Fibroblast of skin of scalp (primary cell): ENCODE measurements at places on chromosomes 6 and 20.
A peak's percentile ranks its signal among the peaks of the same experiment; 100 is the strongest.

DNA sequence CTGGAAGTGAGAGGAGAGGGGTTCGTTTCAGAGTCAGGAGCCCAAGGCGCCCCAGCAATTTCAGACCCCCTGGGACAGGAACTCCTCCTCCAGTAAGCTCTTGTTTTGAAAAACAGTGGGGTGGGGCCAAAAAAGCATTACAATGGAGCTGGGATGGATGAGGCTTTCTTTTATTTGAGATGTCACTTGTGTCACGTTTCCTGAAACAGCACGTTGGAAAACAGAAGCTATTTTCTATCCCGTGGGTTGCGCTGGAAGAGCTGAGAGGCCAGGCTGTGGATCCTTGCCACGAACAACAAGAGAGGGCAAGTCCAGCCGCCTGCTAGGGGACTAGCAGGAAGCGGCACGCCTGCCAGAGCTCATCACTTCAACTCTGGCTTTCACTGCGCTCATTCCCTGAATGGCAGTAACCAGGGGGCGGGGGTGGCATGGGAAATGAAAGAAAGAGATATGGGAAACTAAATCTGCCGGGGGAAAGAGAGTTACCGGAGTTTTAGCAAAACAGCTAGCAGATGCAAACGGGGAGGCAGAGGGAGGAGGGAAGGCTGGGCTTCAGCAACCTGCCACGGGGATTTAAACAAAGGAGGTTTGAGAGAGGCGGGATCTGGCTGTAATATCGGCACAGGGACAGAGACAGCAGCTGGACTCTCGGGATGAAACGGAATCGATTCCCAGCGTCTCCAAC, 34.6 kb downstream of the GCNT2 start:
- peak; percentile 7 for DNase-seq

- peak; percentile 93 for DNase-seq
These were observed at the start of gene FOXC1 for GRCh38 chr6:1609648-1610496. FOXC1 (plus strand) TSS chr6:1609915; CDS start chr6:1610446, 531 bp downstream.

GRCh38 chr6:158649289-158650143, at the start of gene SYTL3:
SYTL3 (plus strand) TSS chr6:158650054; CDS start chr6:158663269, 13,215 bp downstream.
- peak; percentile 89 for DNase-seq

DNA sequence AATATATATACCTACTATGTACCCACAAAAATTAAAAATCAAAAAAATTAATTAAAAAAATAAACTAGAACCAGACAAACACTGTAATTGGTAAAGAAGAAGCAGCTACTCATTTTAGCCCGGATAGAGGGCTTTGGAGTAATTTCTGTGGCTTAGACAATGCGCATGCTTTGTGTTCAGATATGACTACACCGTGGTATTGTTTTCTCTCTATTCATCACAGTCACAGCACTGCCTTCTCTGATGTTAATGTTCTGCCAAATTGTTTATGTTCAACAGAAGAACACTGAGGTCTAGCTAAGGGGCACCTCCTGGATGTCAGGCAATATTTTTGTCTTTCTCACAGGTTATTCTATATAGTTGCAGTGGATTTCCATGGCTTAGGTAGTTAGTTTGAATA, 77.5 kb upstream of the GJE1 start:
- DNase-seq: no peak

GRCh38 chr20:37727957-37728634, 34.3 kb downstream of the CTNNBL1 start:
- no peak for DNase-seq

GRCh38 chr20:1881240-1881835, 13.9 kb upstream of the SIRPA start:
- no peak for DNase-seq

GRCh38 chr6:113679051-113679450, 178.1 kb upstream of the MARCKS start:
- DNase-seq: no peak

- no peak for DNase-seq
These were observed 257.9 kb downstream of the CDH26 start for GRCh38 chr20:60215816-60216730.

- DNase-seq: peak; percentile 96
These were observed 83.0 kb downstream of the WDR27 start for GRCh38 chr6:169618526-169619490.

GRCh38 chr6:166950443-166950821, 5.9 kb downstream of the RNASET2 start:
- no peak for DNase-seq

DNA sequence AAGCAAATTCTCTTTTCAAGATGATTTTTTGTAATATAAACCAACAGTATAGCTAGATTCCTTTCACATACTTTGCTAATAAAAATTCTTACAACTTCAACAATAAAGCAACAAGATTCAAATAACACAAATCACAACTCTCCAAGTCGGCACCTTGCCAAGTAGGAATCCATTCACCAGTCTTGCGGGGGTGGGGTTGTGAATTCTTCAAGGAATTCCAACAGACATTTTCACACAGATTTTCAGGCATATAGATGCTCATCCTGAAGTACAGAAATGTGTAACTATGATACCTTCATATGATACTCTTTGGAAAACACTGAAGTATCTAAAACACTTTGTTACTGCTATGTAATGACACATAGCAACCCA, 36.5 kb downstream of the SCML4 start:
- peak; percentile 46 for DNase-seq

- peak; percentile 72 for DNase-seq
These were observed 26.2 kb downstream of the CCN2 start for GRCh38 chr6:131924881-131925474.

GRCh38 chr20:49518576-49518975, 36.1 kb upstream of the KCNB1 start:
- no peak for DNase-seq

- DNase-seq: peak; percentile 67
These were observed at the start of gene MTCL3 for GRCh38 chr6:127518710-127519468. MTCL3 (minus strand) TSS chr6:127519335.

DNA sequence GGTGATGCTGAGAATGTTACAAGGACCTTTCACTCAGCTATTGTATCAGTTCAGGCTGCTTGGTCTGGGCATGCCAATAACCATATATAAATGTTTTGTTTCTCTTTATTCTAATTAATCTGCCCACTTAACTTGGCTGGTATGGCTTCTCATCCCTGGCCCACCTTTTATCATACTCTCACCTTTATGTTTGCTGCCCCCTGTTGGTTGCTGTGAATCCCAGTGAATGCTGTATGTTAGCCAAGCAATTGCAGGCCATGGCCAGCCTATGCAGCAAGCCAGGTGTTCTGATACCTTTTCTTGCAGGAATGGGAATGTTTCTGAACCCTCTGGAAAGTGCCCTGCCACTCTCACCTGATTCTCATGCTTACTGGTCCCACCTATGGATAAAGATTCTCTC, 54.6 kb downstream of the PCSK2 start:
- DNase-seq: peak; percentile 5

- no peak for DNase-seq
These were observed 477.1 kb downstream of the BTBD3 start for GRCh38 chr20:12394786-12395185.

DNA sequence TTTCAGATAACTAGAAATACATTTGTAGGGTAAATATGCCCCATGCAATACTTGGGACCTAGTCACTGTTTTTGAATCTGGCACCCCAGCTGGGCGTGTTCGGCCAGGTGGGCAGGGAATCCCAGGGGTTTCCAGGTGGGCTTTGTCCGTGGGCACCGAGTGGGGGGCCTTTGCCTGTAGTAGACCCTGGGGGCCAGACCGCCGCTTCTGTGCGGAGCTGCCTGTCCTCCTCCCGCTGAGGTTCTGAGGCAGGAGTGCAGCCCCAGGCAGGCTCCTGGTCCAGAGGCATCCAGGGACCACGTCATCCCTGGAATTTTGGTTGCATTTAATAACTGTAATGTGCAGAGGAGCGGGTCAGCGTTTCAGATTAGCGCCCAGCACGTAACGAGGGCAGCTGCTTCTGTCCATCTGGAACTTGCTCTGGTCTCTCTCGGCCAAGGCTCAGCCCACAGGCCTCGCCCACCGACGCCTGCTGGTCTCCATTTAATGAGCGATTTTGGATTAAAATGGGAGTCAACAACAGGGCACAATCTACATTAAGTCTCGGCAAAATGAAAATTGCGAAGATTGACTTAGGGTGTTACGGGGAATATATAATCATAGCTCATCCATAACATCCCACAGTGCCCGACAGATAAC, 12.8 kb downstream of the BHLHE23 start:
- DNase-seq: no peak

- no peak for DNase-seq
These were observed 27.5 kb downstream of the PXDC1 start for GRCh38 chr6:3723966-3724365.

GRCh38 chr20:18611492-18611891, 23.6 kb downstream of the DTD1 start:
- peak; percentile 3 for DNase-seq

GRCh38 chr6:12008366-12009179, 3.5 kb upstream of the HIVEP1 start:
- peak; percentile 81 for DNase-seq

- DNase-seq: no peak
These were observed 149.3 kb upstream of the PTPN1 start for GRCh38 chr20:50360921-50361320.
